Bronchial epithelial cell (primary cell): ENCODE measurements at places on chromosomes 1 and 21. TPM values are rescaled to one million over a fixed set of nuclear protein-coding genes. Genes with fewer than 3 reads are reported as not detected.

Gene TACSTD2
- 124 and 246 TPM in 2 replicates for total RNA-seq

Gene NTNG1
- total RNA-seq: 2.4 and 5.4 TPM in 2 replicates

Gene CACNA1S
- total RNA-seq: not detected in 2 replicates

DNA sequence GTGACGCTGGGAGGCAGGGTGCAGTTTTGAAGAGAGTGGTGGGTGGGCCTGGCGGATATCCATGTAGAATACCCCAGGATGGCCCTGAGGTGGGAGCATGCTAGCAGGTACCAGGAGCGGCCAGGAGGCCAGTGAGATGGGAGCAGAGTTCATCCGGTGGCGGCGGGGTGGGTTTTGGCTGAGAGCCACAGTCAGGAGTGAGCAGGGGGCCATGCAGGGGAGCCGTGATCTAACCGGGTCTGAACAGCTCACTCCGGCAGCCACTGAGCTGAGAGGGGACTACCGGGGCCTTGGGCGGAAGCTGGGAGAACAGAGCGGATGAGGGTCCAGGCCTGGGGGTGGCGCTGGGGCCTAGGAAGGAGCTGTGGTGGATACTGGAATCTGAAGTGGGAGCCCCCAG lies 47.6 kb upstream of the LRP8 start:
- DNase-seq: no peak

- no peak for DNase-seq
Measured at GRCh38 chr1:95583661-95584210, 349.7 kb downstream of the RWDD3 start.
